NCI-H1417 treated with DMSO at 0.1 percent for 48 hours (cell line): ENCODE measurements at places on chromosomes 5 and 9.

GRCh38 chr9:129064499-129064908, 16.4 kb upstream of the DOLPP1 start:
- no peak for DNase-seq

- no peak for DNase-seq
Measured at GRCh38 chr9:77819657-77820056, 171.5 kb upstream of the GNA14 start.

- no peak for DNase-seq
Measured at GRCh38 chr5:32283539-32284377, 29.0 kb downstream of the MTMR12 start.

GRCh38 chr5:65108786-65109743, 340.3 kb downstream of the CWC27 start:
- no peak for DNase-seq

DNA sequence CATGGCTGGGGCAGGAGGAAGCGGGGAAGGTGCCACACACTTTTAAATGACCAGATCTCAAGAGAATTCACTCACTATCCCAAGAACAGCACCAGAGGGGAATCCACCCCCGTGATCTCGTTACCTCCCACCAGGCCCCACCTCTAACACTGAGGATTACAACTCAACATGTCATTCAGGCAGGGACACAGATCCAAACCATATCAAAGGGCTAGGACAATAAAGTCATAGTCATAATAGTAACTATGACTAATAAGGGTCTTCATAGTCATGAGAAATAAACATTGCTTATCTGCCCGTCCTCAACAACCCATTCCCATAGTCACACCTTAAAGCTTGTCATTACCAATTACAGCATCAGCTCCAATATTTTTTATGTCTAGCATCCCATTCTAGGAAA, 65.3 kb upstream of the SMC2 start:
- DNase-seq, result no peak

DNA sequence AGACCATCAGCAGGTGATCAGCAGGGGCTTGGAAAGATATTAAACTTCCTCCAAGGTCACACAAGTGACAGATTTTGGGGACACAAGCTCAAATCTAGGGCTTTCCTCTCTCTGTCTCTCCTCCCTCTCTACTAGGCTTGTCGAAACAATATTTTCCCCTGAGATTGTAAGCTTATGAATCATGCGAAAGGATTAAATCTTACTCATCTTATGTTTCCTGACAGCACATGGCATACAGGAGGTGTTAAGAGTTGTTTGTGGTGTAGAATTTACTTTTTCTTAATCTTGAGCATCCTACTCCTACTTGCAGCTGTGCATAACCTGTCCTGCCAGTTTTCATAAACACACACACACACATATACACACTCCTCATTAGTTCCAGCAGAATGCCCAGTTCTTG, 186.3 kb downstream of the MARCHF11 start:
- no peak for DNase-seq

DNA sequence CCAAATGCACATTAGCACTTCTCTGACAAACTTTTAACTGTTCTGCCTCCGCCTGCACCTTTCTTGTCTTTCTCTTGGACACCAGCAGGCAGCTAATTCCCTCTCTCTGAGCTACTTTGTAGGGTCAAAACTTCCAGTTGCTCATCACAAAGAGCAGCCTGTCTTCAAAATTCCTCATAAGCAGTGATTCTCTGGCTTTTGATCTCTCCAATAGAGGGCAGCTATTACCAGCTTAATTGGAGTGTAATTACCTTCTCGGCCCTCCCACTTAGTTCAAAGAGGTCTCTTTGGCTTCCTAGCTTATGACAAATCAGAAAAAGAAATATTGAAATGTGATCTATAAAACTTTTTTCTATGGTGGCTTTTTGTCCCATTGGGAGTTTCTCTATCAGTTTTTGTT, 43.6 kb upstream of the RAD23B start:
- DNase-seq, result peak; percentile 15

- no peak for DNase-seq
Measured at GRCh38 chr5:1005249-1005851, 3.3 kb upstream of the NKD2 start.

DNA sequence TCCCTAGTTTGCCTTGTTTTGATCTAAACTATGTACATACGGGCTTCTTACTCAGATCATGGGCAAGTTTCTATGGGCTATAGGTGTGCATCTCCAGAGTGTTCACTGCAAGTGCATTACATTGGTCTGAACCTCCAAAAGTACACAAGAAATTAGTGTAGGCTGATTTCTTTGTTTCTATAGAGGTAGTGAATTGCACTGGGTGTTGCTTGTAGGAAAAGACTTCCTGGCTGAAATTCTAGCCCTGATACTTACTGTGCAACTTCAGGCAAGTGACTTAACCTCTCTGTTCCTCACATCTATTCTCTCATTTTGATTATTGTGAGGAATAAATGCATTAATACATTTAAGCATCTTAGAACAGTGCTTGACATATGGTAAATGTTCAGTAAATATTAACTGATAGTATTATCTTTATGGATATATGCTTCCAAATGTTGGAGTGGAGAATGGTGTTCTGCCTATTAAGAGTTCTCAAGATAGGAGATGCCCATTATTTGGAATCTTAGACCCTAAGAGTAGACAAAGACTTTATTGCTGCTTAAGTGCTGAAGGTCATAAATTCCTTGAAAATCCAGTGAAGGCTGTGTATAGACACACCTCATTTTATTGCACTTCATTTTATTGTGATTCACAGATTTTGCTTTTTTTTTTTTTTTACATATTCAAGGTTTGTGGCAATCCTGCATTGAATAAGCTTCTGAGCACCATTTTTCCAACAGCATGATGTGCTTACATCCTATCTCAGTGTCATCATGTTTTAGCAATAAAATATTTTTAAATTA, 38.4 kb upstream of the TLR4 start:
- no peak for DNase-seq

- no peak for DNase-seq
Measured at GRCh38 chr9:89312222-89312571, 1.2 kb downstream of the CKS2 start.

DNA sequence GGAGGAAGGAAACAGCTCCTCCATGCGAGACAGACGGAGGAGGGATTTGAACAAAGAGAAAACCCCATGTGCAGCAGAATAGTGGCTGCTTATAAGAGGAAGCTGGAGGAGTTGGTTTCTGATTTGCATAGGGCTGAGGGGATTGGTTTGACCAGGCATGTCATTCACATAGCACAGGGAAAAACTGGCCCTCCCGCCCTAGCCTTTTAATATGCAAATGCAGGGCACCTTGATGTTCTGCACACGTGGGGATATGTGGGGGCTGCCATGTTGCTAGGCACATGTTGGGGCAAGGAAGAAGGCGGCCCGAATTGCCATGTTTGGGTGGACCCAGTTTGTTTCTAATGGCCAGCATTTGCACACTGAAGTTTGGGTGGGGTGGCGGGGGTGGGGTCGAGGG, 42.2 kb downstream of the OSMR start:
- DNase-seq, result no peak

DNA sequence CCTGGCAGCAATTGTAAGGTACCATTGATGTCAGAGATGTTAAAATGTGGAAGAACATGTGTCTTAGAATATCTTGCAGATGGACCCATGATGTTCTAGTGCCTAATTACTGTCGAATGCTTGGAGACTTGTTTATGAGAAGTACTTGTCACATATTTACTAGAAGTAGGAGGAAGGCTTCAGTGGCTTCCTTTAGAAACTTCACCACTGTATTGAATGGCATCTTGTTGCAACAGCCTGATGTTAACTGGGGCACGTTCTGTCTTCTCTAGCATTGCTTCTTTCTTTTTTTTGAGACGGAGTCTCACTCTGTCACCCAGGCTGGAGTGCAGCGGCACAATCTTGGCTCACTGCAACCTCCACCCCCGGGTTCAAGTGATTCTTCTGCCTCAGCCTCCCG, 16.5 kb downstream of the UGCG start:
- no peak for DNase-seq

GRCh38 chr9:99357575-99357974, 135.5 kb downstream of the SEC61B start:
- no peak for DNase-seq

- DNase-seq, result no peak
Measured at GRCh38 chr9:129440435-129441186, 180.3 kb downstream of the C9orf50 start.

DNA sequence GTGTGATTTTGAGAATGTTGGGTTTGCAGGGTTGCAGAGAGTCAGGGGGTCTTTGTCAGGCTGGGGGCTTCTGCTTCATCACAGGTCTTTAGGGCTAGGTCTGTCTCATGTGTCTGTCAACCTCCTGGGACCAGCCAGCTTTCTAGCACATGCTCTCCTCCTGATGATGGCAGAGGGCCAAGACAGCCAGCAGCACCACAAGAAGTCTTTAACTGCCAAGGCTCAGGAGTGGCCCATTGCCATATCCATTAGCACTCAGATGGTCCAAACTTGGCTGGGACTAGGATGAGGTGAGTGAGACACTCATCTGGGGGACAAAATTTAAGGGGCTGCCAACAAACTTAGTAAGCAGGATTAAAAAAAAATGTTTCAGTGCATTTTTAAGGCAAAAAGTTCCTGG, 384.2 kb upstream of the CDH10 start:
- DNase-seq, result no peak

DNA sequence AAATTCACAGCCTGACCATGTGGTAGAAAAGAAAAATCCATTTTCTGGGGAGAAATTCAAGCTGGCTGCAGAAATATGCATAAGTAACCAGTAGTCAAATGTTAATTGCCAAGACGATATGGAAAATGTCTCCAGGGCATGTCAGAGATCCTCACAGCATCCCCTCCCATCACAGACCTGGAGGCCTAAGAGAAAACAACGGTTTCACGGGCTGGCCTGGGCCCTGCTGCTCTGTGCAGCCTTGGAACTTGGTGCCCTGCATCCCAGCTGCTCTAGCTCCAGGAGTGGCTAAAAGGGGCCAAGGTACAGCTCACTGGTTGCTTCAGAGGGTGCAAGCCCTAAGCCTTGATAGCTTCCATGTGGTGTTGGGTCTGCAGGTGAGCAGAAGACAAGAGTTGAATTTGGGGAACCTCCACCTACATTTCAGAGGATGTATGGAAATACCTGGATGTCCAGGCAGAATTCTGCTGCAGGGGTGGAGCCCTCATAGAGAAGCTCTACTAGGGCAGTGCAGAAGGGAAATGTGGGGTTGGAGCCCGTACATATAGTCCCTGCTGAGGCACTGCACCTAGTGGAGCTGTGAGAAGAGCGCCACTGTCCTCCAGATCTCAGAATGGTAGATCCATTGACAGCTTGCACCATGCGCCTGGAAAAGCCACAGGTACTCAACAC, 49.7 kb downstream of the PTBP3 start:
- no peak for DNase-seq

GRCh38 chr9:133677126-133678010, 41.2 kb downstream of the DBH start:
- no peak for DNase-seq

GRCh38 chr9:26682796-26683496, 209.7 kb downstream of the CAAP1 start:
- DNase-seq, result no peak

DNA sequence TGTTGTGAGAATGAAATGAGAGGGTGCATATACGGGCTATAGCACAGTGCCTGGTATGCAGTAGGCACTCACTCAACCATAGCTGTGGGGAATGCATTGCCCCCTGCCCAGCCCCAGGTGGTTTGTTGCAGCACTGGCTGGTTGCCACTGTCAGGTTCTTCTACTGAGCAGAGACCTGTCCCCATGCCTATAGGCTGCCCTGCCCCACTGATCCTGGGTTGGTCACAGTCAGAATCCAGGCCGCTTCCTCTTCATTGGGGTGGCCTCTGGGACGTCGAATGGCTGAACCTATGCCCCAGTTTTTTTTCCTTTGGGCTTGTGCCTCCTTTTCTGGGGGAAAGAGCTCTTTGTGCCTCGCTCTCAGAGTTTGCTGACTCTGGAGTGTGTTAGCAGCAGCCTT, 74.6 kb downstream of the RGS3 start:
- no peak for DNase-seq

- DNase-seq, result no peak
Measured at GRCh38 chr5:126975796-126976195, 54.6 kb downstream of the MARCHF3 start.

DNA sequence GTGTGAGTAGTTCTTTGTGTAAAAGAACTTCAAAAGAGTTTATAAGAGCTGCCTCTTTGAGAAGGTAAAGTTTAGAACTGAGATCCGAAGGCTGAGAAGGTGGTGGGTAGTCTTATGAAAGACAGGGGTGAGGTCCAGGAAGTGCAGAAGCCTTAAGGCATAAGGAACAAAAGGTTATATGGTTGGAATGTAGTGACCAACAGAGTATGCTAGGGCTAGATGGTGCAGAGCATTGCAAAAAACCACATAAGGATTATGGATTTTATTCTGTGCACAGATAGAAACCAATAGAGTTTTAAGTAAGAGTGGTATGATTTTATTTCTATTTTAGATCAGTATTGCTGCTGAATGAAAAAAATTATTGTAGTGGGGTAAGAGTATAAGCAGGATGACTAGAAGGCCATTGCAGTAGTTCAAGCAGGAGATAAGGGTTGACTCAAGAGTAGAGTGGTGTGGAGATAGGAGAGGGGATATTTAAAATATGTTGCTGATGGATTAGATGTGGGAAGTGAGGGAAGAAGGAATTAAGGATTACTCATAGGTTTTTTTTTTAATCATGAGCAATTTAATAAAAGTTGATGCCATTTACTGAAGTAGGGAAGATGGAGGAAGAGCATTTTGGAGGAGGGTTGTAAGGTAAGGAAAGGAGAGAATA, 3.7 kb downstream of the RECK start:
- DNase-seq, result no peak

- DNase-seq, result no peak
Measured at GRCh38 chr9:5510989-5511388, 658 bp downstream of the PDCD1LG2 start.

DNA sequence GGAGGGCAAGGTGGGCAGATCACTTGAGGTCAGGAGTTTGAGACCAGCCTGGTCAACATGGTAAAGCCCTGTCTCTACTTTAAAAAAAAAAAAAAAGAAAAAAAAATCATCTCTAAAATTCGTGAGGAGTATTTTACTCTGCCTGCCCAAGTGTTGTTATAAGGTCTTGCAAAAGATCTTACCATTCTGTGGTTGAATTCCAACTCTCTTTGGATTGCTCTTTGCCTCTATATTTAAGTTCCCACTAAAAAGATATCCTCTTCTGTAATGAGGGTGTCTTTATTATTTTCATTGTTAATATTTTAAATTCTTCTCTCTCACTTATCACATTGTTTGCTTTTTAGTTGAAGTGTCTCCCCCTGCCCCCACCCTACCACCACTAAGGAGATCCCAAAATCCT, 33.4 kb downstream of the CREBRF start:
- no peak for DNase-seq

- no peak for DNase-seq
Measured at GRCh38 chr5:132456296-132456986, 34.1 kb downstream of the IRF1 start.

GRCh38 chr5:96001262-96001661, 39.6 kb upstream of the ELL2 start:
- DNase-seq, result no peak

DNA sequence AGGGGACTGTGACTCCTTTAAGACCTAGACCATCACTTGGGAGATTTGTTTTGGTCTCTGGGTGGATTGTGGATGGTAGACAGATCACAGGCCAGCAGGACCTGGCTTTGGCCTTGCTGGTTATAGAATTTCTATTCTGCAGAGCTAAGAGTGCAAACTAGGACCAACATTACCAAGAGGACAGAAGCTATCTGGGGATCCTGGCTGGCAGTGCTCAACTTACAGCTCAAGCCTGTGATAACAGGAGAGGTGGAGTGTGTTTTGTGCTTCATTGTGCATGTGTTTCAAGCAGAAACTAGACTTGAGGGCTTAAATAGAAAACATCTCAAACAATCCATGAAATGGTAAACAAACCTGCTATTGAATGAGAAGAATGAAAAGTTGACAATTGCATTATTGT, 106.7 kb downstream of the ZNF462 start:
- DNase-seq, result no peak
